ENCODE measurements at places on chromosomes 2 and 18. TPM values are rescaled to one million over a fixed set of nuclear protein-coding genes. Genes with fewer than 3 reads are reported as not detected.

Gene CXCR1
- not detected for total RNA-seq

GRCh38 chr2:52698408-52698807 lies 1069.2 kb upstream of the CHAC2 start:
- DNase-seq: no peak

DNA sequence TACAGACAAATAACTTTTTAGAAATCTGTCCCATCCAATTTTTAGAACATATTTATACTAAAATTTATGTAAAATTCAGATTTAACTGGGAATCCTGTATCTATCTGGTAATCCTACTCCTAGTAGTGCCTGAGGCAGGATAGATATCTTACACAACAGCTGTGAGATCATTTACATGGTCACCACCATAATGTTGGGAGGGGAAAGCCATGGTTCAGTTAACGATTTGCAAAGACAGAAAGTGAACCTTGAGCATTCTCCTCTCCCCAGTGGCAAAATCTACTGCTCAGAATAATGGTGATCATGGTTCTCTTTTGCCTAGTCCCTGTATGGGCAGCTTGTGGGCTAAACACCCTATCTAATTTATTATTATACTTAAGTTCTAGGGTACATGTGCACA lies 7.7 kb upstream of the TMEM247 start:
- no peak for DNase-seq

DNA sequence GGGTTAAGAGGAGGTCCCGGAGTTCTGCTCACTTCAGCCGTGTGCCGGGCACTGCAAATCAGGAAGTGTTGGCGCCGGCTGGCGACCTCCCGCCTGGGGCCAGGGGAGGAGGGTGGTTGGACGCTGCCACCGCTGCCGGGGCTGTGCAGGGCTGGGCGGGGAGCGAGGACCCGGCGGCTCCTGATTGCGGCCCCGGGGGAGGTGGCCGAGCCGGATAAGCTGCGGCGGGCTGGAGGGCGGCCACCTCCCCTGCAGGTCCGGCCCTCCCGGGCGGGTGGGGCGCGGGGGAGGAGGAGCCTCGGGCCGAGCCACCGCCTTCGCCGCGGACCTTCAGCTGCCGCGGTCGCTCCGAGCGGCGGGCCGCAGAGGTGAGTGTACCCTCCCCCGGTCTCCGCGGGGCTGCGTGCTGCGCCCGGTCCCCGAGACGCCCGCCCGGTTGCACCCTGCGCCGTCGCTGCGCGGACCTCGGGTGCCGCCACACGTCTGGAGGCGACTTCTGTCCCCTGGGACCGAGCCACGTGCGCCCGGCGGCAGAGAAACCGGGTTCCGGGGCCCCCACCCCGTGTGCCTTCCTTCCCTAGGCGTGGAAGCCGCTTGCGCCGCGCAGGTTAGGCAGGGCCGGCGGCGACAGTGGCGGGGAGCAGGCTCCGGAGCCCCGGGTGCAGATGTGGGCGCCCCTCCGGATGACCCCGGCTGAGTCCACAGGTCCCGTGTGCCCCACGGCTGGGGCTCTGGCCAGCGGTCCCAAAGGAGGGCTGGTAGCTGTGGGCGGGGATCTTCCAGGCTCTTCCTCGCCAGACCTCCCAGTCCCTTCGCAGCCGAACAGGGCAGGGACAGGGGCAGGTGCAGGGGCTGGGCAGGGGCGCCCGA lies at the start of gene STEAP3:
TSS of gene STEAP3 (plus strand) at position 314 of the 870 bp plus-strand sequence. CDS start 7,179 bp downstream, outside the sequence.
- DNase-seq: peak; percentile 86

All from GM23338 (cell line).